ENCODE measurements at places on chromosomes 1 and 21.

DNA sequence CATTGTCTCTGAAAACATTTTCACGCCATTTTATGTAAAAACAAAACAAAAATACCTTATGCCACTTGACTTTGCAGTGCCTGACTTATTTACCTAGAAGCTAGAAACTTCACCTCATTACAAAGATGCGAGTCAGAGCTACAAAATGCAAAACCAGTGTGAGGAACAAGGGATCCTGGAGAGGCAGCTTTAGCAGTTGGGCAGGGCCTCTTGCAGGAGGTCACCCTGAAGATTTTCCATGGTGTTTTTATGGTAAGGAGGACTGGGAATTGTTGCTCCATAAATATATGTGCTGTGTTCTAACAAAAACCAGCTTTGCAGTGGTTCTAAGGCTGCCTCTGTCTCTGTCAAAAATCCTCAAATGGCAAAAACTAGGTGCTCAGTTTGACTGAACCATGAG, 36.4 kb upstream of the TARBP1 start:
- no peak for DNase-seq

DNA sequence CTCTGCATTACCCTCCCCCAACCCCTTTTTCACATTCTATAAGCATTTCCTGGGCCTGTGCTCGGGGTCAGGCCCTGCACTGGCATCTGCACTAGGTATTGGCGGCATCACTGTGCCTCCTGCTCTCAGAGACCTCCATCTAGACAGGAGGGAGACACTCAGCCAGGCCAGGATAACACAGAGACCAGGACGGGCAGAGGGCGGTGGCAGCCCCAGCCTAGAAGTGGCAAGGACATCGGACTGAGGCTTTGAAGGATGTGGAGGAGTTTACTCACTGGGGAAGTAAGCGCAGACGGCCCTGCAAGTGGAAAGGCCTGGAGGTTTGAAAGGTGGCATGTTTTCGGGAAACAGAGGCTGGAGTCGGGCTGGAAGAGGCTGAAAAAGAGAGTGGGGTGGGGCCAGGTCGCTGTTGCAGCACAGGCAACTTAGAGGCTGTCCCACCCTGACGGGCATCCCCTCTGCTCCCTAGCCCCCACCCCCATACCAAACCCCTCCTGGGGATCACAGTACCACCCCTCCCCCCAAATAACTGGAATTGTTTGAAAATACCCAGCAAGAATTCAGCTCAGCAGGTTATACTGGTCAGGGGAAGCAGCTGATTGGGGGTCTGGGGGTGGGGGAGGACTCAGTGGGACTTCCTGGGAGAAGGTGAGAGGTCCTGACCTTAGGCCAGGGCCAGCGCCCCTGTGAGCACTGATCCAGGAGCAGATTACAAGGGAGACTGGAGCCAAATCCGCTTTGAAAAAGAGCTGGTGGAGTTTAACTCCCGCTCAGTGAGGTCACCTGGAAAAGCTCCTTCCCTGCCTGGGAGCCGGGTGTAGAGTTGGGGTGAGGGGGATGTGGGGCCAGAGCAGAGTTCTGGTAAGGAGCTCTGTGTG, 121.8 kb upstream of the WNT4 start:
- no peak for DNase-seq

GRCh38 chr1:20732071-20732587, 374 bp downstream of the SH2D5 start:
- DNase-seq, result peak; percentile 34

DNA sequence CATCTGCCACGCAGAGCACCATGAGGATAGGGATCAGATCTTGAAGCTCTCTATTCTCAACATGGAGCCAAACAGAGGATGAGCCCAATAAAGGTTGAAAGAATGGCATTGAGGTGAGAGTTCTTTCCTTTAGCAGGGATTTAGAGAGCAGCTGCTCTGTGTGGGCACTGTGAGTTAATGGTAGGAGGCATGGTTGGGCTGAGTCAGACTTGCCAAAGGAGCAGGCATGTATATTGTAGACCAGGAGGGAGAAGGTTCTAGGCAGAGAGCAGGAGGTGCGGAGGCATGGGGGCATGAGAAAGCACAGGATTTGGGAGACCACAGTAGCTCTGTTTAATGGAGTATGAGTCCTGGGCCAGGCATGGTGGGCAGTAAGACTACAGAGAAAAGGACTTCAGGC, 32.0 kb downstream of the TMEM53 start:
- DNase-seq, result no peak

DNA sequence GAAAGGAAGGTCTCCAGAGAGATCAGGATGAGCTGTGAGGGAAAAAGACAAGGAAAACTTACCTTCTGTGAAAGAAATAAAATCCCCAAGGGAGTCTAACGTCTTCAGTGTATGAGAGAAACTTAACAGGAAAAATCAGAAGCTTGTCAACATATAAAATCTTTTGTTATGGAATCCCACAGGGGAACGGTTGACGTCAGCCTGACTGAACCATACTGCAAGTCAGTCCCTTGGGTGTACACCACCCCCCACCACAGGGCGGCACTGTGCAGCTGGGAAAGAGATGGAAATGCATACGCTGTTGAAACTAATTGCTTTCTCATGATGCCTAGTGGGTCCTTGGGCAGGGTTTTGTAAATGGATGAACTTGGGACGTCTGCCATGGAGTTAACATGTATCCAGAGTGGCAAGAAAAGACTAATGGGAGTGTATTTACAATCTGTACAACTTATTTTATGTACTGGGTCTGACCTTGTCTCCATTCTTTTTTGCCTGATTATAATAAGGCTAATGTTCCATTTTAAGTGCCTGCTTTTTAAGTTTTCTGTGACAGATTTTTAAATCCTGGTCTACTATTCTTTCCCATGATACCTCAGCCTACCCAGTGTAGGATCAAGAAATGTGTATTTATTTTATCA, 22.7 kb downstream of the UTP25 start:
- peak; percentile 54 for DNase-seq

- no peak for DNase-seq
Observed at GRCh38 chr1:2808831-2809605, 7.5 kb upstream of the TTC34 start.

GRCh38 chr1:13517193-13517812, 3.5 kb upstream of the LRRC38 start:
- DNase-seq, result no peak

DNA sequence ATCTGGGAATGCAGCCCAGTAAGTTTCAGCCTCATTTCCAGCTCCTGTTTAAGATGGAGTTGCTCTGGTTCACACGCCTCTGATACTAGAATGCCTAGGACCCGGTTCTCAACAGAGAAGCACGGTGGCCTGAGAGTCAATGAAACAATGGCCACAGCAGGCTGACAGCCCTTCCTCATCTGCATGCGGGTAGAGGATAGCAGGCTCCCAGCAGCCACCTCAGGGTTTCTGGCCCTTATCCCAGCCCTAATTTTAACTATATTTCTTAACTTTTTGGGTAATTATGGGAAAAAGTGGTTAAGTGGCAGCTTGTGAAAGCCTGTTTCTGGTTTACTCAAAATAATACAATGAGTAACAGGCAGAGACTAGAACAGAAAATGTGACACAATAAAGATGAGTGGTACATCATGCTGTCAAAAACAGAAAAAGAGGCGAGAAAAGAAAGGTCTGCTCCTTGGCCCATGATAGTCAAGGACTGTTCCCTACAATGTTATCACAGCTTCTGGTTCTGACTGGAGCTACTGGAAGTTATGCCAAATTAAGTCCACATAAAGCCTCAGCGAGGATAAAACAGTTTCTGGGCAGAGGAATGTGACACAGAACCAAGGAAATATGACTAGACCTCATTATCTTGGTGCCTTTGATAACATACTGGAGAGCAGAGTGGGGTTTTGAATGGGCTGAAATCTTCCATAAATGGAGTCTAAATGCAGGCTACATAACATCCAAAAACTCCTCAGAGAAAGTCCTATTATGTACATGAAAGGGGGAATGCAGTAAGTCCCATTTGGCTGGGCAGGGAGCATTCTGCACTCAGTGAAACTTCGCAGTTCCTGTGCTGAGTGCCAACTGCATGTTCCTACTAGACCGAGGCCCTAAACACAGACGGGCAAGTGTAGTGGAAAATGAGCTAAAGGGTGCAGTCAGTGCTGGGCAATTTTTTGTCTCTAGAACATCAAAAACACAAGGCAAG, 92.1 kb downstream of the NIBAN1 start:
- no peak for DNase-seq

GRCh38 chr1:59113876-59114457, 182.9 kb upstream of the FGGY start:
- DNase-seq, result no peak

DNA sequence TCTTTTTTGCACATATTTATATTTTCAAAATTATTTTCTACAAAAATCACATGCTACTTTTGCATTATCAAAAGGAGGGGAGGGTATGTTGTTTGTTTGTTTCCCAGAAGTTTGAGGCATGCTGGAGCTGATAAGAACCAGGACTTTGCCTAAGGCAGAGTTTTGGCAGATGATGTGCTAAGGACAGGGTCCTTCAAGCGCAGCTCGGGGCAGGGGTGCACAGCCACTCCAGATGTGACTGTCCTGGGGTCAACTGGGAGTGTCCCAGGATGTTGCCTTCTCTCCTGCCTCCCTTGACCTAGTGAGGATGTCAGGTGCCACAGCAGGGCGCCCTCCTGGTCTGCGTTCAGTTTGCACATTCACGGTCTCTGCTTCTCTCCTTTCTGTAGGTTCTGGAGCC, 42.6 kb upstream of the SRRM1 start:
- no peak for DNase-seq

DNA sequence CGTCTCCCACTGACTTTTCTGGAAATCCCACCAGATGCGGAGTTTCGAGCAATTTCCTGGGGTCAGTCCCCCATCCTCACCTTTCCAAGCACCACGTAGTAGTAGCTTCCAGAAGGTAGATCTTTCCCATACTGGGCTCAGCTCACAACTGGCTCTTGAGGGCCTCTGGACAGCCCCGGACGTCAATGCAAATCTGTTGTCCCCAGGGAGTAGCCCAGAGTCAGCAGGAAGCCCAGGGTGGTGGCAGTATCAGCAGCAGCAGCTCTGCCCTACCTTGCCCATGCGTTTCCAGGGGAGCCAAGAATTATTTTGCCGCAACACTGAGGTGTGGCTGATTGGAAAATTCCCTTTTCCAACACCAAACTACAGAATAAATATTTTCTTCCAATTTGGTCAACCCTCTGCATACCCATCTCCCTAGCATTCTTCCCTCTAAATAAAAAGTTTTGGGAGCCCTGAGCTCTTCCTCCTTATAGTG, 70.3 kb downstream of the CD46 start:
- no peak for DNase-seq

GRCh38 chr1:96922181-96922580, 200.6 kb downstream of the PTBP2 start:
- DNase-seq, result no peak

DNA sequence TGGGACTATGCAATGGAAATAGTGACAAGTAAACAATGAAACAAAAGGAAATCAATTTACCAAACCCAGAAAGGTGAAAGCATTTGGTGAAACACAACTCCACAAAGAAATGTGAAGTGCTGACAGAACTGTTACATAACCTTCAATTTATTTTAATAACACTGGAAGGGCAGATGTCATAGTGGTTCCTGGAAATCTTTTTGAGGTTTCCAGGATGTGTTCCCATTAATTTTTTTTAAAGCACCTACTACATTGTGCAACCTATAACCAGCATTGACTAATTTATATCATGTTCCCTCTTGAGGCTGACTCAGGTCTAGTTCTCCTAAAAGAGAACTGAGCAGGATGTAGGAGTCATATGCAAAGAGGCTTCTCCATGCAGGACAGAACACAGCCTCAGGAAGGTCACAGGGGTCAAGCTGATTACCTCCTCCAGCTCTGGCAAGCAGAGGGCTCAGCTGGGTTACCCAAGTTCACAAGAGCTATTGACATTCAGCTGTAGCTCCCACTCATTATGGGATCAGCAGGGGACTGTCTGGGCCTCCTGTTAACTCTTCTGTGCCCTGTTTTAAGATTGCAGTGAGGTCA, 157.1 kb upstream of the NRIP1 start:
- DNase-seq, result no peak

DNA sequence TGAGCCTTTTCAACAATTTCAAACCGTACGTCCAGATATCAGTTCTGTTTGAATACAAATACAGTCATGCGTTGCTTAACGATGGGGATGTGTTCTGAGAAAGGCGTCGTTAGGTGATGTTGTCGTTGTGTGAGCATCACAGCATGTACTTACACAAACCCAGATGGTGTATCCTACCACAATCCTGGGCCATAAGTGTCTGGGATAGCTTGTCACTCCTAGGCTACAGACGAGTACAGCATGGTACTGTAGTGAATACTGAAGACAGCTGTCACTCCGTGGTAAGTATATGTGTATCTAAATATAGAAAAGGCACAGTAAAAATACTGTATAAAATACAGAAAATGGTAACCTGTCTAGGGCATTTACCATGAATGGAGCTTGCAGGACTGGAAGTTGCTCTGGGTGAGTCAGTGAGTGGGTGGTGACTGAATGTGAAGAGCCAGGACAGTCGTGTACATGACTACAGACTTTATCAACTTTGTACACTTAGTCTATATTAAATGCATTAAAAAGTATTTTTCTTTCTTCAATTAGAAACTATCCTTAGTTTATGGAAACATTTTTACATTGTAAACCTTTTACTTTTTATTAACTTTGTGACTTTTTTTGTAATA, 10.5 kb upstream of the OR2W3 start:
- DNase-seq, result peak; percentile 29

DNA sequence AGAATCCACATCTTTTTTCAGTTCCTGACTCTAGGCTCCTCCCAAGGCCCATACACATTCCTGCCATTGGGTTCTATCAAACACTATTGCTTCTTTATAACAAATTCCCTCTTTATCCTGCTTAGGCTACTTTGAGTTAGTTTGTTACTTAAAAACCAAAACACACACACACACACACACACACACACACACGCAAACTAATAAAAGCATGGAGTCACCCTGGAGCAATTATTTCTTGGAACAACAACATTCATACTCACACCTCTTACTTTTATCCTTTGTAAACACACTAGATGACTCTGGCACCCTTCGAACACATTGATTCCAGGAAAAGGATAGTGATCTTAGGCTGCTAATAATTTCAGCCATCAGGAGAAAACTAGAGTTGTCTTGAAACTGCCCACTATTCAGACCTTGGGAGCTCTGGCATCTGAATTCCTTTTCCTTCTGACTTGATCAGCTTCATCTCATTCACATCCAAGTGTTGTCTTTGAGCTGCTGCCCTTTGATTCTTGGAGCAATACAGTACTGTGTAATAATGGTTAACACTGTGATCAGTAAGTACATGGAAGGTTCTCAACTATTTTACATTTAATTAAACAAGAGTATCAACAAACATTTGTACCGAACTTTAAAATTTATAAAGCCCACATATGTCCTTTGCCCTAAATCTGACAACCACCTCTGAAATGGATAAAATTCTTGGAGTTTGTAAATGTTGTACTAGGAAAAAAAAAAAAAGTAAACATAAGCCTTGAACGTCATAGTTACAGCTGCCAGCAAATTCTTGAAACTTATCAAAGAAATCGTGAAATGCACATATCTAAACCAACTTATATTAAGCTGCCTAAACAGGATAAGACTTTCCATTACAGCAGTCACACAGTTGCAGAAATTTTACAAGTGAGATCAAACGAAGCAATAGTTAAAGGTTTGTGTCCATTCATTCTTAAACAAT, 2.8 kb upstream of the SEC22B start:
- peak; percentile 57 for DNase-seq

GRCh38 chr1:26360807-26361604, 7.1 kb upstream of the CRYBG2 start:
- no peak for DNase-seq

GRCh38 chr1:109784551-109785252, 21.0 kb upstream of the EPS8L3 start:
- no peak for DNase-seq

Measured in OCI-M1 (cell line).